ENCODE measurements at places on chromosomes 2 and 18.

DNA sequence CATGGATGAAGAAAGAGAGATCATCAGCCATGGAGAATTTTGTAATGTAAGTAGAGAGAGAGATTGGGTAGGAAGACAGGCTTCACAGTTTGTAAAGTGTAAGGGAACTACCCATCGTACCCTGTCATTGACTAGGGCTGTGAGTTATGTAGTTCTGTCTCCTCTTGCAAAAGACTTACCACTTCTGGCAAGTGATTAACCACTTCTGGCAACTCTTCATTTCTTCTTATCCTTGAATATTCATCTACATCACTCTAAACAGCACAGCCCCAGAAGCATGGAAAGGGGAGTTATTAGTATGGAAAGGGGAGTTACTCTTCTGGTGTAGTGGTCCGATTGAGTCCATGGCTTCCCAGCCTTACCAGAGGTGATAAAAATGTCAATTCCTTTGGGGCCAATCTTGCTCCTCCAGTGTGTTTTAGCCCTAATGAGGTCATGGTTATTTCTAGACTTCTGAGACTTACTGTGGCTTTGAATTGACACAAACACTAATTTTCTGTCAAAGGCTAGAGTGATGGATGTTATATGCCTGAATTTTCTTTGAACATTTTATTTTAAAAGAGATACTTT, 52.0 kb downstream of the STAT1 start:
- DNase-seq, result no peak

GRCh38 chr18:58502628-58503027, 126.3 kb downstream of the ALPK2 start:
- no peak for DNase-seq

- no peak for DNase-seq
Observed at GRCh38 chr2:191936882-191937405, 90.1 kb upstream of the CAVIN2 start.

DNA sequence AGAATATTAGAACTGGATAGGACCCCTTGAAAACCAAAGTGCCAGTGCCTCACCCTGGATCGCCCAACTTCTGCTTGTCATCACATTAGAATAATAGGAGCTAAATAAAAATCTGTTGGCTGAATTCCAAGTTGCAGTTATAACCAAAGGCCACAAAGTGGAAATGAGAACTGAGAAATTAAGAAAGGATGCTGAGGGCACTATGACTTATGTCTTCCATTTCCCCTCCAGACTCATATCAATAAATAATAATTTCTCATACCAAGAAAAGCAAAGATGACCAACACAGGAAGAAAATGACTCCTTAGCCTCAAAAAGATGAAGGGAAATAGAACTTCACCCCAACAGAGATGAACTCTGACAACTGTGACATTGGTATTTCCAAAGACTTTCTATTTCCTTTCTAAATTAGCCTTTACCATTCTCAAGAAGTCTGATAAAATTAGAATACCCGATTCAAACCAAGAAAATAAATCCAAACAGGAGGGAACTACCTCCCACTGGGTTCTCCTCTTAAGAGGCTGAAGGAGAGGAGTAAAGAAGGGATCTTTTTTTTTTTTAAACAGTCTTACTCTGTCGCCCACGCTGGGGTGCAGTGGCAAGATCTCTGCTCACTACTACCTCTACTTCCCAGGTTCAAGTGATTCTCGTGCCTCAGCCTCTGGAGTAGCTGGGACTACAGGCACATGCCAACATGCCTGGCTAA, 46.5 kb upstream of the EPG5 start:
- DNase-seq, result no peak

DNA sequence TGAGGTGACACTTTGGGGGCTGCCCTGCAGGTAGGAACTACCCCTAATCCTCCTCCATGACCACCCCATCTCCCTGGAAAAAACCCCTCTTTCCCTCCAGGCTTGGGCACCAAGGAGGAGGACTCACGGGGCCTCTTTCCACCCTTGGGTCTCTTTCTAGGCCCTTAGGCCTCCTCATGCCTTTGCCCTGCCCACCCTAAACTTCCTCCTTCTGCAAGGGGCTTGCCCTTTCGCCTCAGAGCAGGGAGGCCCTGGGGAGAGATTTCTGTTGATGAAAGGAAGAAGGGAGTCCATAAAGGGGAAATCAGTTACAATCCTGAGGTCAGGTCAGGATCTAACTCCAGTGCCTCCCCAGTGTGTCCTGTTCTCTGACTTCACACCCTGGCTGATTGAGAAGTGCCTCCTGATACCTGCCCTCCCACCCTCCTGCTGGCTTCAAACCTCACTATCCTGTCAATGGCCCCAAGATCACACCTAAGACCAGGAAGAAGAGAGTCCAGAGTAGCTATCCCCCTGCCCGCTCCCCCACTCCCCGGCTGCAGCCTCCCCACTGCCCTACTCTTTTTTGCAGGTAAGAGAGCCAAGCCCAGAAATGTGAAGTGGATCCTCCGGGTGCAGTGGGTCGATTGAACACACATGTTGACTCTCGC, 16.7 kb upstream of the TNS1 start:
- DNase-seq, result no peak

- no peak for DNase-seq
Observed at GRCh38 chr2:58357521-58357920, 116.4 kb upstream of the FANCL start.
